Activated CD4-positive, CD25-positive, alpha-beta regulatory T cell treated with anti-CD3 and anti-CD28 coated beads, Interleukin-2, amount 50 U/mL, for 24 hours (primary cell): ENCODE measurements at places on chromosomes 5 and 9.

DNA sequence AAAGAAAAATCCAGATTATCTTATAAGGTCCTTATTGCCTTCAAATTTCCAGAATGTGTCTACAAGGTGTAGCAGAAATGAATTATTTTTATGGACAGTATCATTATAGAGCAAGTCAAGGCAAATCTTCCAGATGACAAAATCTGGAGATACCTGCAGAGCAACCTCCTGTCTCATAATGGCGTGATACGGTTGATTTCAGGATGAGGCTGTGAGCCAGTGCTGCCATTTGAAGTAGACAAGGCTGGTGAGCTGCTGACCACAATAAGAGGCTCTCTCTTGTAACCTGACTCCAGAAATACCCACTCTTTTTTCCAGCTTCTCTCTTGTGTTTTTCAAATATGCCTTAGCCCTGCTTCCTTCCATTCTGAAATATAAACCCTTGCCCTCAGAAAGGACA is 108.2 kb downstream of the HTR1A start:
- ATAC-seq: no peak

- no peak for ATAC-seq
These were observed 115.7 kb downstream of the MAN2A1 start for GRCh38 chr5:109805472-109805871.

- ATAC-seq: no peak
These were observed 22.1 kb downstream of the URM1 start for GRCh38 chr9:128393145-128393775.

- ATAC-seq: no peak
These were observed 3.4 kb downstream of the TNC start for GRCh38 chr9:115114546-115114945.

- no peak for ATAC-seq
These were observed 9.9 kb downstream of the FBN2 start for GRCh38 chr5:128528126-128528525.

DNA sequence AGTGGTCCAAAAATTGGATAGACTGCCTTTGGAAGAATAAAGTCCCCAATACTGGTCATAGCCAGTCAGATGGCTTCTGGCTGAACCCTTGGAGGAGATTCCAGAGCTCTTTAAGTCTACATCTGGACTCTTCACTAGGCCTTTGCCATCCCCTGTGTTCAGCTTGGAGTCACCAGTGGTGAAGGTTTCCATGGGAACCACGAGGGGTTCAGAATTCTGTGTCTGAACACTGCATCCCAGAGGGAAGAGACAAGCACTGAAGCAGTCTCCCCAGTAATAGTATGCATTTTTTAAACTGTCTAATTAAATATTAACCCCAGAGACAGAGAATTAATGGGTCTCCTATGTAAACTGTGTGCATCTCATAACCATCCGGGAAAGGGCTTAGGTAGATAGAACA is 38.2 kb downstream of the POU4F3 start:
- no peak for ATAC-seq

- peak; percentile 94 for ATAC-seq
These were observed 70.9 kb downstream of the GAPVD1 start for GRCh38 chr9:125332527-125332926.

DNA sequence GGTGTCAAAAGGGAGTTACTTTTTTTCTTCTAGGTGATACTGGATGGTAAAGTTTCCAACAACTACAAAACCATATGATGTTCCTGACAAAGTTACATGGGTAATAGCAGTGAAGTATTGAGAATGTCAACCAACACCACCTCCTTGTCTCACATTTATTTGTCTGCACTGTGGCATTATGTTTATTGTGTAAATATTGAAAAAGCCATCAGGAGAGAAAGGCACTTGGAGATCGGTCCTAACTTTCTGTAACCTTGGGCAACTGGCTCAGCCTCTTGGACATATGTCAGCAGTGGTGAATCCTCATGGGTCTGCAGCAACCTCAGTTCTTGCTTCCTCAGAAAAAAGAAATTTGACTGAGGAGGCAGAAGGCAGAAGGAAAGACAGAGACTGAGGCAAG is 50.0 kb upstream of the ICE1 start:
- no peak for ATAC-seq

GRCh38 chr9:105026451-105026850 is 98.5 kb upstream of the ABCA1 start:
- ATAC-seq: no peak

DNA sequence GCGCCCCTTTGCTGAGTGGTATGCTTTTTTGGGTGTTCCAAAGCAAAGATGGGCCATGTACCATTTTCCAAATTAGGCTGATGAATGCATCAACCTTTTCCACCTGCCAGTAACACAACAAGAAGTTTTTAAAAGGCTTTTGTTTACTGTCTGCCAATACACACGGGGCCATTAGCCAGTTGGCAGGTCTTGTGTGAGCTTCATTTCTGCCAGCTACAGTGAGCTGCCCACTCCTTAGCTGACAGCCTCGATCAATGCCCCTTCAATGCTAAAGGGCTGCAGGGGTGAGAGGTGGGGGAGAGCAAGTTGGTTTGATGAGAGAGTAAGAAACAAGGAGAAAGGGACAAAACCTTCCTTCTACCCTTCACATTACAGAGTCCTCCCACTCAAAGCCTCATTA is 128.7 kb downstream of the C5orf15 start:
- ATAC-seq: no peak

GRCh38 chr9:134526584-134527477 is 114.8 kb upstream of the COL5A1 start:
- ATAC-seq: no peak

DNA sequence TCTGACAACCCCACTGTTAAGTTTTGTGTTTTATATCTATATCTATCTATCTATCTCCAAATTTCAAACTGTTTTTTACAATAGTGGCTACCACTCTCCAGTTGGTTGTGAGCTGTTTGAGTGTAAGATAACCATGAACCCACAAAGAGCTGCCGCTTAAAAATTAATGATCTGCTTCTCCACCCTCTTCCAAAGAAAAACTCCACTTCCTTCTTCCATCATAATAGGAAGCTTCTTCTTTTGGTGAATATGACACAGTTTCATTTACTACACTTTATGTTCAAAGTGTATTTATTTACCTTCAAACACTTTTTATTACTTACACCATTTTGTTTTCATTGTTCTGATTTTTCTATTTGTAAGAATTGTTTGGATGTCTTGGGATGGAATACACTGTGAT is 37.9 kb downstream of the SPZ1 start:
- no peak for ATAC-seq

GRCh38 chr5:31247381-31247780 is 53.9 kb downstream of the CDH6 start:
- no peak for ATAC-seq

GRCh38 chr9:133529874-133530273 is 4.6 kb upstream of the ADAMTSL2 start:
- ATAC-seq: no peak

GRCh38 chr5:43073597-43074546 is 33.8 kb upstream of the ANXA2R start:
- peak; percentile 38 for ATAC-seq

DNA sequence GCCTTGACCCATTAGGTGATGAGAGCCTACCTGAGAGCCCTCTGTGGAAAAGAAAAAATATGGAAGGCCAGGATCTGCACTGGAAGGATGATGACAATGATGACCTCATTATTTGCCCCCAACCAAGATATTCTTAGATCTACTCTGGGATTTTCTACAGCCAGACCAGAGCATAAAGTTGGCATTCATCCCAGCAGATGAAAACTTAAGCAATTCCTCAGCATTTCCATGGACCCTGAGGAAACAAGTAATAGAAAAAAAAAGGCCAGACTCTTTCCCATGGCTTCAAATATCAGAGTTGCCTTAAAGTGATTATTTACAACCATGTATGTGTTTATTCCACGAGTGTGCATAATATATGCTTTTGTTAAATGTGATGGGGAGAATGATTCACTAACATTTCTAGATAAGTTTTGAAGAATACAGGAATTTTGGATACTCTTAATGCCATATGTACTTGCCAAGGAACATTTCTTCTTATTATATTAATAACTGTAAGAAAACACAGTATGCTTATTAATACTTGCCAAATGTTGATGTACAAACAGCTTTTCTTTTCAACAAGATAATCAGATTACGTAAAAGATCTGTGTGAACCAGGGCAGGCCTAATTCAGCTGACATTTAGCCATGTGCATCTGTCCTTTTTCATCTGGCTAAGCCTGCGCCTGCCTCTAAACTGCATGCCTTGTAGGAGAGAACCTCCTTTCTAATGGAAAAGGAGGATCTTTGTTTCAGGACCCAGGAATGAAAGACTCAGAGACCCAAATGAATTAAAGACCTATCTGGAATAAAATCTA is 94.8 kb downstream of the ARRDC3 start:
- no peak for ATAC-seq

DNA sequence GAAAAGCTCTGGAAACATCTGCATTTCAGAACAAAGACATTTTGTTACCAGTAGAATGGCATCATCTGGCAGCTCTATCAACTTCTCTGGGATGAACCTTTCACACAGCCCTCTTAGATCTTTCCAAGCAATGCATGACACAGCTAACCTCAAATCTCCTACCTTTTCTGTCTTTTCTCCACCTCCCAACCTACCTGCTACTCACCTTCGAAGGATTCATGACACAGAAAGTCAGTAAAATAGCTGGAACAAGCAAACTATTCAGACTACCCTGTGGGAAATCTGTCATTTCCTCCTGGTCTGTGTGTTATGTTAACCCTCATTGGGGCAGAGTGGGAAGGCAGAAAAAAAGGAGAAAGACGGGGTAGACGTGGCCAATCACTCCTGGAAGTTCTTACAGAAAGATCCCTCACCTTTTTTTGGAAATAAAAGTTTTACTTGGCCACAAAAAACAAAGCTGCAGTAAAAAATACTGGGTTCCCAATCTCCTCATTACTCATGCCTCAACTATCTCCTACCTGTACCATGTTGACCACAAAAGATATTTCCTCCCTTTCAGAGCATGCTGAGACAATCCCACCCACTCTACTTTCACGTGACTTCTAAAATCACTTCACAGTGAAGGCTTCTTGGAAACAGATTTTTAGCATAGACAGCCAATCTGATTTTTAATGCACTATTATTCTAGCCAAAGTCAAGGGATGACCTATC is 362.1 kb upstream of the RFX3 start:
- no peak for ATAC-seq

GRCh38 chr9:90882991-90883600 is 81.5 kb downstream of the SYK start:
- no peak for ATAC-seq

DNA sequence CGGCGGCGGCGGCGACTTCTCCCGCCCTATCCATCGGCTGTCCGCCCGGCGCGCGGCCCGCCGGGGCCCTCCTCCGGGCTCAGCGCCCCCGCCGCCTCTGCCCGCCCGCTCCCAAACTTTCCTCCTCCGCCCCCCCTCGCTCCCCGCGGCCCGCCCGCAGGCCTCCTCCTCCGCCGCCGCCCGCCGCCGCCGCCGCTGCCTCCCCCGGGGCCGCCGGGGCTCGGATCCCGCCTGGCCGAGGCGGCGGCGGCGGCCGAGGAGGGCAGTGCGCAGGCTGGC is 460 bp upstream of the PBX3 start:
- peak; percentile 2 for ATAC-seq

- ATAC-seq: no peak
These were observed 23.2 kb downstream of the CDKN2A start for GRCh38 chr9:21970800-21971640.

- ATAC-seq: no peak
These were observed 69.9 kb downstream of the TLE1 start for GRCh38 chr9:81619353-81620001.

DNA sequence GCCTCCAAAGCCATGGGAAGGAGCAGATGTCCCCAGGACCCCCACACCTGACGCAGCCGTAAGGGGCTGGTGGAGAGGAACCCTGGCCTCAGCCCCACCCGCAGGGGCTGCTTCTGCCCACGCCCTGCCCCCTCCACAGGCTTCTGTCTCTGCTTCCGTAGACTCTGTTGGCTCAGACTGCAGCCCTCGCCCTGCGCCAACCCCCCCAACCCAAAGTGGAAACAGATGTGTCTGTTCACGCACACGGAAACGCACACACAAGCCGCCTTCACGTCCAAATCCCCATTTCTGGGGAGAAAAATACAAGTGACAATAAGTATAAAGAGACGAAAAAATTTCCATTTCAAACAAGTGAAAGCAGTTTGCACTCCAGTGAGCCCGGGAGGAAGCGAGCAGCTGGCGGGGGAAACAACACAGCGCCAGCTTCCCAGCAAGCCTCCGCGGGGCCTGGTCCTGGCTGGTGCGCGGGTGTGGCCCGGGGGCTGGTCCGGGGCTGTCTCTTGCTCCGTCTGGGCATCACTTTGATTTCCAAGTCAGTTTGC is 32.6 kb upstream of the RXRA start:
- no peak for ATAC-seq

- no peak for ATAC-seq
These were observed 7.3 kb downstream of the CDC14B start for GRCh38 chr9:96612105-96612965.

DNA sequence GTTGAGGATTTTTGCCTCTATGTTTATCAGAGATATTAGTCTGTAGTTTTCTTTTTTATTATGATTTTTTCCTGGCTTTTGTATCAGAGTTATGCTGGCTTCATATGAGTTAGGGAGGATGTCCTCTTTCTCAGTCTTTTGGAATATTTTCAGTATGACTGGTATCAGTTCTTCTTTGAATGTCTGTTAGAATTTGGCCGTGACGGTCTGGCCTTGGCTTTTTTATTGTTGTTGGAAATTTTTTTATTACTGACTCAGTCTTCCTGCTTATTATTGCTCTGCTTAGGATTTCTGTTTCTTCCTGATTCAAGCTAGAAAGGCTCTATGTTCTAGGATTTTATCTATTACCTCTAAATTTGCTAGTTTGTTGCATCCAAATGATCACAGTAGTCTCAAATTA is 421.9 kb downstream of the CDH10 start:
- ATAC-seq: no peak

GRCh38 chr5:2013301-2014057 is 130.8 kb upstream of the IRX4 start:
- no peak for ATAC-seq

GRCh38 chr9:71897577-71897976 is 13.4 kb downstream of the ABHD17B start:
- peak; percentile 72 for ATAC-seq

DNA sequence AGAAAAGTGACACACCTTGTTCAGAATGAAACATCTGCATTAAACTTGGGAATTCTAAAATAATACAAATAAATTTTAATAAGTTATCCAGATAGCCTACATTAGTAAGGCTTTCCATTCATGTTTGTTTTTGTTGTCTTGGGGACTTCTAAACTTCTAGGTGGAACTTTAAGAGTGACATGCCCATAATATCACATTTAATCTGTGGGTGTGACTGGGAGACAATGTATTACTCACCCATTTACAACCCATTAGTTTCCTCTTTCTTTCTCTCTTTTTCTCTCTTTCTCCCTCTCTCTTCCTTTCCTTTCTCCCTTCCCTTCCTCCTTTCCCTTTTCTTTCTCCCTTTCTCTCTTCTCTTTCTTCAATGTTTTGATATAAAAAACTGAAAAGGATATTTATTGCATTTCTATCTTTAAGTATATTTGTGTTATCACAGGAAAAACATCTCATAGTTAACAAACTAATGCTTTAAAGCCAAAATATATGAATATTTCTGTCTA is 12.5 kb upstream of the PTGER4 start:
- ATAC-seq: no peak

- no peak for ATAC-seq
These were observed 17.9 kb upstream of the SPINK4 start for GRCh38 chr9:33222031-33222430.

- ATAC-seq: no peak
These were observed 345.9 kb upstream of the RIOK2 start for GRCh38 chr5:97528941-97529340.
